CD4-positive, alpha-beta memory T cell (primary cell): ENCODE measurements at places on chromosomes 13 and 19.

DNA sequence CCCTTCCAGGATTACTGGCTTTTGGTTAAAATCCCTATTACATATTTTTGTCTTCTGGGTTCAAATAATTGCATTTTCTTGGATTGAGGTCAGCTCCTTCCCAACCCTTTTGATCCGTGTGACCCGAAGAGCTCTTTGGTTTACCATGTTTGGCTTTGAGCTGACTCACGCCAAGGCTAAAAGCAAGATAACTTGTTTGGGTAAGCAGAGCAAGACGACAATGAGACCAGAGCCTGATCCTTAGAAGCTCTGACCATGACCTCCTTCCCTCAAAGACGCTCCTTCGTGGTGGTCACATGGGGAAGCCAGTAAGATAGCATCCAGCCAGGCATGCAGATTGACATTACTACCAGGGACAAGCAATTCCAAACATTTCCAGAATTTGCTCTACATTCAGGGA, 153.8 kb downstream of the DCT start:
- no peak for DNase-seq

- DNase-seq: peak; percentile 88
Observed at GRCh38 chr19:51366389-51367254, 434 bp upstream of the ETFB start.

- no peak for DNase-seq
Observed at GRCh38 chr13:33262594-33262993, 23.0 kb downstream of the STARD13 start.

DNA sequence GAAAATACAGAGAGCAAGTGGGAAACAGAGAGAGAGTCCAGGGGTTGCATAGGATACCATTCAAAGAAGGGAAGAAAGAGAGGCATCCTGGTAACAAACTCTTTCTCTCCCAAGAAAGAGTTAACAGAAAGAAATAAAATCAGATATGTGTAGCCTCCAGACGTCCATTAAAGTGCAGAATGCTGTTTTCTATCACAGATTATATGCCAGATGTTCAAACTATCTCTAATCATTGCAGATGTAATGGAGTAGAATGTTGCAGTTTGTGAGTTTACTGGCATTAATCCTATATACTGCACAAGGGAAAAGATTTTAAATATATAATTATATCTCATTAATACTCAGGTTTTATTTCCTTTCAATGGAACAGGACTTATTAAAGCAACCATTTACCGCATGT, 369.4 kb downstream of the ZNF536 start:
- DNase-seq: no peak

DNA sequence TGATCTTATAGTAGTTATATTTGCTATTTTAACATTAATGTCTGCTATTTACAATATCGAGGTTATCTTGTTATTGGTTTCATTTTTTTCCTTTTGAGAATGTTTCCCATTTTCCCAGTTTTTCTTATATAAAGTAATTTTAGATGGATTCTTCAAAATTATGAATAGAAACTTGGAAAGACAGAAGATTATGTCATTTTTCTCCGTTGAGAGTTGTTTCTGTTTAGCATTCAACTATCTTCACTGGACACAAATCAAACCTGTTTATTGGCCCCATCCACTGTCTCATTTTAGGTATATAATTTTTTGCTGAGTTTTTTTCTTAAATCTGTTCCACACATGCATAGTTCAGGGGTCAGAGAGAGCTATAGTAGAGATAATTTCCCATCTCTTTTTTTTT, 1430.9 kb upstream of the MIR17HG start:
- no peak for DNase-seq

- no peak for DNase-seq
Observed at GRCh38 chr13:79812070-79812850, 331.3 kb downstream of the NDFIP2 start.

- no peak for DNase-seq
Observed at GRCh38 chr13:32142956-32143375, 111.4 kb downstream of the FRY start.

DNA sequence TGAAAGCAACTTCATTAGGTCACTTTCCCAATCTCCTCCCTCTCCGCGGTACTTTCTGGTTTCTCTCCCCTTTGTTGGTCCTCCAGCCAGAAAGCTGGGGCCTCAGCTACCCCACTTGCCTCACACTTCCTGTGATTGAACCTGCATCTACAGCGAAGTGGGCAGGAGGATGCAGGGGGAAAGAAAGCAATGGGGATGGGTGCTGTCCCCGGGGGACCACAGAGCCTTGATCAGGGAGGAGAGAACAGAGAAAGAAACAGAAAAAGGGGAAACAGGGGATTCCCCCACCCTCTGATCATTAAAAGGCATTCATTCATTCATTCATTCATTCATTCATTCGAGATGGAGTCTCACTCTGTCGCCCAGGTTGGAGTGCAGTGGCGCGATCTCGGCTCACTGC, 74.2 kb downstream of the TRPM4 start:
- DNase-seq: no peak

- DNase-seq: no peak
Observed at GRCh38 chr13:90142251-90142650, 1205.2 kb upstream of the MIR17HG start.

DNA sequence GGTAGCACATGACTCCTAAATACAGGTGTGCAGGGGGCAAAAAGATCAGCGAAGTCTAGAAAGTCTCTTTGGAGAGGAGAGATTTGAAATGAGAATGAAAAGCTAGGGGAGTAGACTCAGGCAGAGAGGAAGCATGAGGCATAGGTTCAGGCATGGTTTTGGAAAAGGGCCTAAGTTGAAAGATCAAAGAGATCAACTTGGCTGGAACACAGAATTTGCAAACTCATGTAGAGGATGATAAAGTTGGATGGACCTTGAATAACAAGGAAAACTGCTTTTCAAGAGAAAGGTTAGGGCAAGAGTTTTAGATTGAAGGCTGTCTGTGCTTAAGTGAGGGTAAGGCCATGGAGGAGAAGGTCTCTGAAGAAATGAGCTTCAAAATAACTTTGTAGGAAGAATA, 47.4 kb upstream of the UBAC2 start:
- no peak for DNase-seq

- DNase-seq: no peak
Observed at GRCh38 chr13:72541674-72542073, 185.8 kb downstream of the MZT1 start.

DNA sequence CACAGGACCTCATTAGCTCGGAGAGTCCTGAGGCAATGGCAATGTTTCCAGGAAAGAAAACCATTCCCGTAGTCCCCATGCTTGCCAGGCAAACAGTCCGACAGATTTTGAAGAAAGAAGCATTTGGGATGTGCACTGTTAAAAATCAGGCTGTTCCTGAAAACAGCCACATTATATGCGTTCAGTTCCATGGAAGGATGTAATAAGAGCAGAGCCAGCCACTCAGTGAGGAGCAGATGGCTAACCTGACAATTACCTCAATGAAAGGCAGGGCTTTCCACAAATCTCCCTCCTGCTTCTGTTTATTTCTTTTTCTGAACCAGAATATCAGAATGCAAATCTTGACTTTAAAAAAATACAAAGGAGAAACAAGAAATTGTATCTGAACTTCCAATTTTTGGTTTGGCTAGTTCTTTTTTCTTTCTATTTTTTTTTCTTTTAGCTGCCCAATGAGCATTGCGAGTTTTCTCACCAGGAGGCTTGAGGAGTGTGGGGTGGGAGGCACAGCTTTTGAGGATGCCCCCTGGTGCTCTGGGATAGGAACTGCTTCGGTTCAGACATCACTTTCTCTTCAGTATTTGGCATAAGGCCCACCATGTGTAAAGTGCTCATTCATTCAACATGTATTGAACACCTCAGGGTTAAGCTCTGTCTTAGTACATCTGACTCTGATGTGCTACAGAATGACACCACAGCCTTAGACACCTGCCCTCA, 124.2 kb downstream of the TBC1D4 start:
- peak; percentile 50 for DNase-seq

- no peak for DNase-seq
Observed at GRCh38 chr13:101774393-101774792, 321.9 kb downstream of the ITGBL1 start.

DNA sequence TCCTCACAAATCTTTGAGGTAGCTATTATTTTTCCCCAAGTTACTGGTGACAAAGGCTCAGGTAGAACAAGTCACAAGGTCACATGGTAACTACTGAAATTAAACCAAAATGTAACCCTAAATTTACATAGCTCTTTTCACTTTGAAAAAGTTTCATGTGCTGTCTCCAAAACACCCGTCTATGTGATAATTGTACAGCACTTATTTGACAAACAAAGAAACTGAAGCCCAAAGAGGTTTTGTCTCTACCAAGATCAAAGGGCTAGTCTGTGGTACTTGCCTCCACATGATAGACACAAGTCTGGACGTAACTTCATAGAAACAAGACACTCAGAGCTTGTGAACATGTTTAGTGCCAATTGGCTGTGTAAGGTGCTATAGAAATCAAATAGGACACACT, 108.3 kb downstream of the SACS start:
- no peak for DNase-seq

DNA sequence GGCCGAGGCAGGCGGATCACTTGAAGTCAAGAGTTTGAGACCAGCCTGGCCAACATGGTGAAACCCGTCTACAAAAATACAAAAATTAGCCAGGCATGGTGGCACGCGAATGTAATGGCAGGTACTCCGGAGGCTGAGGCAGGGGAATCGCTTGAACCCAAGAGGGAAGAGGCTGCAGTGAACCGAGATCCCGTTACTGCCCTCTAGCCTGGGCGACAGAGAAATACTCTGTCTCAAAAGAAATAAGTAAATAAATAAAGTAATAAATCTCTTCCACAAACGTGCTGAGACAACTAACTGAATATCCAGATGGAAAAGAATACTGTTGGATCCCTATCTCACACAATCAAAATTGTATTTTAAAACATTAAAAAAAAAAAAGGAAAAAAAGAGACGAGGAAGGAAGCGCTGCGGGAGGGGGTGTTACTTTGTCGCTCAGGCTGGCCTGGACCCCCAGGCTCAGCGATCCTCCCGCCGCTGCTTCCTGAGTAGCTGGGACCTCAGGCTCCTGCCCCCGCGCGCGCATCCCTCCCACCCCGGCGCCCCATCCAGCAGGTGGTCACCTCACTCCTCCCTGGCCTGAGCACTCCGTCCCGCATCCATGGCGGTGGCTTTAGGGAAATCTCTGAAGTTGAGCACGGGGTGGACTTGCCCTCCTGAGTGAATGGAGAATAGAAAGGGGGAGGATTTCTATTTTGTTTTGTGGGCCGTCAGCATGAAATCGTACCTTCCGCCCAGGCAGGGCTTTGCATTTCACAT, 628 bp upstream of the ZNF813 start:
- no peak for DNase-seq

- no peak for DNase-seq
Observed at GRCh38 chr13:94123557-94123956, 355.9 kb downstream of the DCT start.

DNA sequence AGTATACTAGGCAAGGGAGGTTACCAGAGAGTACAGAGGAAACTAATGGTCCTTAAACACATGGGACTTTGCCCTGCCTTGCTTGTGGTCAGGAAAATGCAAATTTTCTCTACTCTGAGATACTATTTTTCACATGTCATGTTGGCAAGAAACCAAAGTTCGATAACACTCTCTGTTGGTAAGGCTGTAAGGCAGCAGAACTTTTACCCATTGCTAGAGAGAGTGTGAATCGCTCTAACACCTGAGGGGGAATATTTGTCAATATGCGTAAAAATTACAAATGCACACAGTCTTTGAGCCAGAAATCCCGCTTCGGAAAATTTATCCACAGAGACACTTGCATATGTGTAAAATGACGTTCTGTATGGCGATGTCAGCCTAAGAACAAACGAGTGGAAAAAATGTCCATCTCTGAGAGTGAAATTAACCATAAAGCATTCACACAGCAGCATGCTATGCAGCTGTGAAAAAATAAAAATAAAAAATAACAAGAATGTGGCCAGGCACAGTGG, 9.5 kb upstream of the RFX1 start:
- DNase-seq: no peak

- no peak for DNase-seq
Observed at GRCh38 chr13:24834902-24835510, 71.0 kb downstream of the RNF17 start.

- DNase-seq: no peak
Observed at GRCh38 chr19:28444362-28444761, 768.6 kb downstream of the UQCRFS1 start.

DNA sequence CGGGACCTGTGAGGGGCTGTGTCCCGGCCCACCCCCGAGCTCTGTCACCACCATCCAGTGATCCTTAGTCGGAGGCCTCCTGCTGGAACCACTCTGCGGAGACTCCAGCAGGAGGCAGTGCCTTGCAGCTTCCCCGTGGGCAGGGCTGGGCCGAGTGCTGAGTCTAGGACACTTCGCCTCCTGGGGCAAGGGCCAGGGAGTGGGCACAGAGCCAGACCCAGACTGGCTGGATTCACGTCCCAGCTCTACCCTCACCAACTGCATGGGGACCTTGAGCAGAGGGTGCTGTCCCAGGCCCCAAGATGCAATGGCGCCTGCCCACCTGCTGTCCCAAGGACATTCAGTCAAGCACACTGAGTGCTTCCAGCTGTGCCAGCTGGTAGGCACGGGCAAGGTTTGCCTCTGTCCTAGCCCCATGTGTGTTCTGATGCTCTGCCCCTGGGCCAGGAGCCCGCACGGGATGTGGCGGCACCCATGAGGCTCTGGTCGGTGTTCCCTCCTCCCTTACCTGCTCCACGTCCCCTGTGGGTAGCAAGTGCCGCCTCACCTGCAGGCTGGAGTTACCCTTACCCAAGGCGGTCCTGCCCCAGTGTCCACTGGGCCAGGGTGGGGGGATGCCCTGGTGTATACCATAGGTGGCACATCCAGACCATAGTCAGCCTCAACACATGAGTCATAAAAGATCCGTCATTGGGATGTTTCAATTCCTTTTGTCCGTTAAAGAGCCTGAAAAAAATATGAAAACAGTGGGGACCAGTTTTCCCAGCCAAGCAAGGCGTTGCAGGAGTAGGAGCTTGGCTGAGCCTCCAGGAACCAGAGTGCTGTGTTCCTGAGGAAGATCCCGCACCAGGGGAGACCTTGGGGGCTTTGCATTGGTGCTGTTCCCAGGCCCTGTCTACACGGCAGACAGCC, 7.4 kb downstream of the FZR1 start:
- no peak for DNase-seq

DNA sequence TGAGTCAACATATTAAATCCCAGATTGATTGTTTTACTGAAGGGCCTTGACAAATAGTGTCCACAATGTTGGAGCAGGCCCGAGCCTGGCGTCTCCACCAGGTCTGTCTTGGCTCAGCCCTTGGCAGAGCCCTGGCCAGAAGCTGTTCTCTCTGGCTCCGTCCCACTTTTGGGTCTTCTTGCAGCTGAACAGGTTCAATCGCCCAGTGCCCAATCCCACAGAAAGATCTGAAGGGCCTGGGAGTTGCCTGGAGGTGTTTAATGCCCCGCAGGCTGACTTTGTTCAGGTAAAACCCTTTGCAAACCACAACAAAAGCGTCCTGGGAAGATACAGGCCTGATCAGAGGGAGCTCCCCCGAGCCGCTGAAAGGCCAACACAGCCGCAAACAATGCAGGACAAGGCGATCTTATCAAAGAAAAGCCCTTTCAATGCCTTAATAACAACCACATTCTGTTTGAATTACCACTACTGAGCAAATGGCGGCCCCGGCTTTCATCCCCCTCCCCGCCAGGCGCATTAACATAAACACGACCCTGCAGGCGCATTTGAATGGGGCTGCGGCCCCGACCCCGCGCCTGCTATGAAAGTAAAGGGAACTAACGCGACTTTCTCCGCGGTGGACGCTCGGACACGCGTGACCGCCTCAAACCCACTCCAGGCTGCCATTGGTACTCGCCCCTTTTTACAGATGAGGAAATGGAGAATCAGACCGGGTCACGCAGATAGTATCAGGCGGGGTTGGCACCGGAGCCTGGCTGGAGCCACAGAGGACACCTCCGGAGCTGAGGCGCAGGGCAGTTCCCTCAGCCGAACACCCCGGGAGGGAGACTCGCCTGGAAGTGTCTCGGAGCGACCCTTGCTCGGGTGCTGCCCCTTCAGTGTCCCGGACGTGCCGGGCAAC, 3.1 kb downstream of the CDX2 start:
- DNase-seq: no peak

GRCh38 chr19:50214699-50215543, 11.5 kb downstream of the MYH14 start:
- no peak for DNase-seq
